ENCODE measurements at places on chromosomes 12 and 14.

DNA sequence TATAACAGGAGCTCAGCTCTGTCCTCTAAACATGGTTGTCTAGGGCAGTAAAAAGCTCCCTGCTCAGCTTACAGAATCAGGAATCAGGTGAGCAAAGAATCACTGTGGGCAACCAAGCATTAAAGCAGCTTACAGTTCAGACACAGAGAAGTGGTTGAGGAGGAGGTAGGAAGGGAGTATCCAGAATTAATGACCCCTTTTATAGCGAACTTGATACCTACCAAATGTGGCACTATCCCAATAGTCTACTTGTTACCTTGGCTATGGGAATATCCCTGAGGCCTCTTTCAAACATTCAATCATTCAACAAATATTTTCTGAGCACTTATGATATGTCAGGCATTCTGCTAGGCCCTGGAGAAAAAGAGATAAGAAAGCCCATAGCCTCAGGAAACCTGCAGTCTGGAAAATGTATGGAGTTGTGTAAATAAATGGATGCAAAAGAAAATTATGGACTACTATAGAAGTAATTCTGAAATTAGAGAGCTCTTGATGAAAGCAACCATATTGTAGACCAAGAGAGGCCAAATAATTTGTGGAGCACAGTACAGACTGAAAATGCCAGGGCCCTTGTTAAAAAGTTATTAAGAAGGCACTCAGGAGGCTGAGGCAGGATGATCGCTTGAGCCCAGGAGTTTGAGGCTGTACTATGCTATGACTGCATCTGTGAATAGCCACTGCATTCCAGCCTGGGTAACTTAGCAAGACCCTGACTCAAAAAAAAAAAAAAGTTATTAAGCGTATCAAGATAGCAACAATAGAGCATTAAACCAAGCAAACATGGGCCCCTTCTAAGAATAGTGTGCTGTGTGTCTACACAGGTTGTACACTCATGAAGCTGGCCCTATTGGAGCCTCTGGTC is 134.0 kb upstream of the CPSF6 start:
- DNase-seq = no peak

DNA sequence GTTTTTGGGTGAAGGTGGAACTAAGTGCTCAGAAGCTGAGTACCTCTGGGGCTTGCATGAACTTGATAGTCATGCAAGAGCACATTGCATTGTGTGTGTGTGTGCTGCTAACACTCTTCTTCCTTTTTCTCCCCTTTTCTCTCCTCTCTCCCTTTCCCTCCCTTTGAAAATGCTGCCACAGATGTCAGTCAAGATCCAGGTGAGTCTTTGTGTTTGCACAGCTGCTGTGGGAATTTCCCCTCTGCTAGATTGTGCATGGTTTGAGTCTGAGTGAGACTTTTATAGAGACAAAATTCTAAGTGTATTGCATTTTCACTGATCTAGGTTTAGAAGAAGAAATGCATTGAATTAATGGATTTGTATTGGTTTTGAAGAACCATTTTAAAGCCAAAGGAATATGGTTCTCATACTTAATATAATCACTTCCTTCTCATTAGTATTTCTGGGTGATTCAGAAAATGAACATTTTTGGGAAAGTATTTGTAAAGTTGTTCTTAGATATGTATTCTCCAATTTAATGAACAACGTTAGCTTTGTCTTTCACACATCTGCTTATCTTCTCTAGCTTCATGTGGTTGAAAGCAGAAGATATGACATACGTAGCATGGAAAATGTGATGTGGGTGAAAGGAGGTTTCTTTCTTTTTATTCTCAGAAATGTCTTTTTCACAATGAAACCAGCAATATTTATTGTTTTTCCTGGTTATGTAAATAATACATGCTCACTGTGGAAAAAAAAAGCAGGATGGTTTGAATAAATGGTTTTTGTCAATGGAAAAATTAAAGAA is 108.5 kb downstream of the NRXN3 start:
- DNase-seq = no peak

DNA sequence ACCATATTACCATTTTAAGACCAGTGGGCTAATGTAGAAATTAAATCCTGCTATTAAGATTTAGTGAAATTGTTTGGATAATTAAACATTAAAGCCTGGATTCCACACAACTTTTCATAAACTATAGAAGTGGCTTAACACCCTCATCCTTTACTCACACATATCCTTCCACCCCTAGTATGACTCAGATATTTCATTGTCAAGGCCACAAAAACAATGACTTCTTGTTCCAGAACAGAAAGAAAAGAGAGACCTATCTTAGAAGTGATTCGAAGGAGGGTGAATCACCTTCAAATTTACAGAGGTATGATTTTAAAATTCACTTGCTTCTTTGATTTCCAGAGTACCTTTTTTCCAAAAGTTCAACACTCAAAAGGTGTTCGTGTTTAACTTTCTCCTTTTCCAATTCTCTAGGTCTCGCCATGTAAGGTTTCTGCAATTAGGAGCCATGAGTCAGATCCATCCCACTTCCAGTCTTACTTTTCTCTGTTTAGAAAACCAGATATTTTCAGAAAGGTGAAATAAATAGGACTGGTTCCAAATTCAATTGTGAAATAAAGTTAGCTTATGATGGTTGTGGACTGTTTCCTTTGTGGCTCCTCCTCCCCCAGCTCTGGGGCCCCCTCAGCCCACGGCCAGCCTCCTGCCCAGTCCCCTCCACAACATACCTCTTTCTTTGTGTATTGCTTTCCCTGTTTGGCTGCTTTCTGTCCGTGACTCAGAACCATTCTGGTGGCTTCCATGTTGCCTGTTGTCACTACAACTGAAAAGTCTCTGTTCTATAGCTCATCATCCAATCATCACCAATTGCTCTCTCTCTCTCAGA is 24.6 kb upstream of the MGP start:
- no peak for DNase-seq

DNA sequence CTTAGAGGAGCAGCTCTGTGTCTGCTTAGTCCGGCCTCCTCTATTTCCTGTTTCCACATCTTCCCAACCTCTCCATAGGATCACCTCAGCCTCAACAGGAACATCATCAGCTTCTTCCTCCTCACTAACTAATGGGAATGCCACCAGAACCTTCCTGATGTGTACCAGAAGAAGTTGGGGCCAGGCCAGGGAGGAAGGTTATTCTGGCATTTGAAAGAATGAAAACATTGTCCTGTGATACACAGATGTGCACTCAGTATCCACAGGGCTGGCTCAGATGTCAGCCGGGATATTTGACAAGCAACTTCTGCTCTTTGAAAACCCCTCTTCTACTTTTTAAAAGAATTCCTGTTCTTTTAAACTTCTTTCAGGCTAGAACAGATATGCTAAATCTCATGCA is 63.6 kb downstream of the TMEM30B start:
- DNase-seq = no peak

DNA sequence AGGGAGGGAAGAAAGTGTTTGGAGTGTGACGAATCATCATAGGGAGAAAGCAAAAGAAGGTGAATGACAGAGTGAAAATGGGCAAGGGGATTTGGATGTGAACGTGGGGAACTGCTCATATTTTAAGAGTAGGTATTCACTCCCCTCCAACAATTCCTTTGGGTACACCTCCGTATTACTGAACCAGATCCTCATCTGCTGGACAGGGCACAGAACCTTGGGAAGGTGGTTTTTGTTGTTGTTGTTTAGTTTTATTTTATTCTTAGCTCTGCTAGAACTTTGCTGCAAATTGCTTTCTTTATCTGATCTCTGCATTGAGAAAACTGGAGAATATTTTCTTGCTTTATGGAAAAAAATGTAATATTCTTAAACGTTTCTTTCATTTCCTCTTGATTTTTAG is 7.1 kb downstream of the SCN8A start:
- no peak for DNase-seq

GRCh38 chr12:93208011-93208410 is 169.7 kb upstream of the NUDT4 start:
- DNase-seq = no peak

DNA sequence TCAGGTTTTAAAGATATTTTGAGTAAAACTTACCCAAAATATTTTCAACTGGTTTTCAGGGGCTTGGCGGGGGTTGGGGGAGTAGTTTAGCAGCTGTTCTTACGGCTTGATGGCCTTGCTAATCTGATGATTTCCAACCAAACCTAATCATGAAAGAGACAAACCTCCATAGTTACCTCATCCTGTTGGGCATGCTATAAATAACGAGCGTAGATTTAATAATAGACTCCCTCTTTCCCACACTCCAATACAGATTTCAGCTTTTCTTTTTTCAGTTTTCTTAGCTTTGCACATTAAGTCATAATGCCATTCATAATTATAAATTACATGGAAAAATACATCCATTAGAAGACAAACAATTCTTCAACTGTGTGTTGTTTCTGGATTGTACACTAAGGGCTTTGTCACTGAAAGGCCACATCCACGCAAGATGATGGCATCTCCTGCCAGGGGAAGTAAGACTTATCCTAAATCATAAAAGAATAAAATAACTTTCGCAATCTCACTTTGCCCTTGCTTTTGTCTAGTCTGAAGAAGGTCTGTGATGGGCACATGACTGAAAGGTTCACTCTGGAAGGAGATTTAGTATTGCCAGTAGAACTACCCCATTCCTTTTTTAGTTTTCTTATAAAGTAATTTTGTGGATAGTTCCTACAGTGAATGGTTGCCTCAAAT is 23.2 kb downstream of the ITPR2 start:
- DNase-seq = no peak

DNA sequence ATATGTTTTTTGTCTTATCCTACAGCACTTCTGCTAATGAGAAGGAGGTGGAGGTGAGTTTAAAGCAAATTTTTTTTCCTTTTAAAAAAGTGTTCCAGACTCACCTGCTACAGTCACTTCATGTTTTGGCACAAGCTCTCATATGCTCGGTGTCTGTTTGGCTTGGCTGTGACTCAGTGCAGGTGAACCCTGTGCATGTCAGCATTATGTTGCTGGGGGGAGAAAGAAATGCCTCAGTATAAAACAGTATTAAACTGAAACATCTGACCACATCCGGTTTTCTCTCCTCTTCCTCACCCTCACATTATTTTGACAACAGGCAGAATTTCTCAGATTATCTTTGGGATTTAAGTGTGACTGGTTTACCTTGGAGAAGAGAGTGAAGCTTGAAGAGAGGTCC is 105.2 kb downstream of the DNAI7 start:
- DNase-seq = no peak

DNA sequence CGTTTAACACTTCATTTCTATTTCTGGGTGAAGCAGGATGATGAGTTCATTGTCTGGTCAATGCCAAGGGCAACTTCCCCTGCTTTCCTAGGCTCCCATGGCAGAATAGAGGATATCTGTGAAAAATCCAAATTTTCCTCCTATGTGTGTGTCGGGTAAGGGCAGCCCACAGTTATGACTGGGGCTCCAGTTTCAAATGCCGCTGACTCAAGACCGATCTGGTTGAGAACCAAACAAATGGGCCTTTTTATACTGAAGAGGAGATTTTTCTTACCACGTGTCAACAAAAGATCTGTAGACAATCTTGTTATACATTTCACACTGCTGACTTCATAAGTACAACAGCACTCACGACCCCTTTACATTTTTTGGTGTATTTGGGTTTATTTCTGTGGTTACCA is 120.8 kb downstream of the CHST11 start:
- DNase-seq = no peak

GRCh38 chr14:38989922-38990546 is 113.0 kb downstream of the SEC23A start:
- no peak for DNase-seq

DNA sequence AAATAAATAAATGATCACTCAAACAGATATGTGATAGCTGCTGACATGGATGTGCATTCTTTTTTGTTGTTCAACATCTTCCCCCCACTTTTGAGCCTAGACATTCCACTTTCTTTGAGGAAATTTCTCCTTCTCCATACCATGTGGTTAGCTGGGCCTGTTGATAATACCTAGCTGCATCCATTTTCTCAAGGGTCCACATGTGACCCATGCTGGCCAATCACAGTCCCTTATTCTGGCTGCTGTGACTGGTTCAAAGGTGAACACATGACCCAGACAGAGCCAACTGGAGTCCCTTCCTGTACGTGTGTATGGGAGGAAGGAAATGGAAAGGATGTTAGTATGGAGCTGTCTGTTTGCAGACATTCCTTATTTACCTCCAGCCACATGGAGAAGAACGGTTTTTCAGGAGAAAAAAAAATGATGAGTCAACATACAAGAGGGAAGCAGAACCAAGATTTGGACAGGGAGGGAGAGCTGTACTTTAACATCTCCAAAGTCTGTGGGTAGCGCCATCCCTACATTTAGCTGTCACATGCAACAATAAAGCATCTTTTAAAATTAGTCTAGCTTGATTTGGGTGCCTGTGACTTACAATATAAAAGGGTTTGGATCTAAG is 391.7 kb upstream of the TBX3 start:
- no peak for DNase-seq
